ENCODE measurements at places on chromosomes 3 and 15. TPM values are rescaled to one million over a fixed set of nuclear protein-coding genes. Genes with fewer than 3 reads are reported as not detected.

CLEC3B gene
- not detected for total RNA-seq

ATG3 gene
- total RNA-seq = 62.4 TPM

SMCO1 gene
- not detected for total RNA-seq

CKMT1A gene
- total RNA-seq = not detected

CNTN3 gene
- not detected for total RNA-seq

CLRN1 gene
- not detected for total RNA-seq

NEK10 gene
- total RNA-seq = 5.0 TPM

DUOXA2 gene
- total RNA-seq = not detected

TF gene
- 0.21 TPM for total RNA-seq

HESX1 gene
- total RNA-seq = 0.58 TPM

TMEM207 gene
- total RNA-seq = not detected

MAP1A gene
- total RNA-seq = 2.1 TPM

C3orf22 gene
- not detected for total RNA-seq

ANKUB1 gene
- not detected for total RNA-seq

FGF7 gene
- total RNA-seq = not detected

BCL2A1 gene
- total RNA-seq = not detected

CCR4 gene
- not detected for total RNA-seq

PPCDC gene
- total RNA-seq = 16.8 TPM

WNT7A gene
- not detected for total RNA-seq

EBLN2 gene
- total RNA-seq = 7.3 TPM

CHST2 gene
- 2.5 TPM for total RNA-seq

ZNF774 gene
- 2.6 TPM for total RNA-seq

PLA2G4E gene
- total RNA-seq = not detected

ASB14 gene
- not detected for total RNA-seq

SCG5 gene
- 3.3 TPM for total RNA-seq

PLA1A gene
- not detected for total RNA-seq

ITGA11 gene
- total RNA-seq = 0.18 TPM

SLC22A14 gene
- not detected for total RNA-seq

ABI3BP gene
- total RNA-seq = 78.1 TPM

NISCH gene
- total RNA-seq = 153 TPM

BOC gene
- total RNA-seq = not detected

RTP4 gene
- total RNA-seq = 0.22 TPM

HAUS2 gene
- 37.8 TPM for total RNA-seq

ONECUT1 gene
- total RNA-seq = not detected

SPINT1 gene
- 4.2 TPM for total RNA-seq

RARRES1 gene
- 1.8 TPM for total RNA-seq

AHSG gene
- total RNA-seq = not detected

SAMMSON gene
- not detected for total RNA-seq

ARHGAP31 gene
- 64.8 TPM for total RNA-seq

SLC38A3 gene
- 0.65 TPM for total RNA-seq

IGF2BP2 gene
- total RNA-seq = 130 TPM

WDR93 gene
- not detected for total RNA-seq

TTLL13 gene
- total RNA-seq = not detected

All from endothelial cell of umbilical vein (primary cell).